ENCODE measurements at places on chromosomes 11 and 22.

DNA sequence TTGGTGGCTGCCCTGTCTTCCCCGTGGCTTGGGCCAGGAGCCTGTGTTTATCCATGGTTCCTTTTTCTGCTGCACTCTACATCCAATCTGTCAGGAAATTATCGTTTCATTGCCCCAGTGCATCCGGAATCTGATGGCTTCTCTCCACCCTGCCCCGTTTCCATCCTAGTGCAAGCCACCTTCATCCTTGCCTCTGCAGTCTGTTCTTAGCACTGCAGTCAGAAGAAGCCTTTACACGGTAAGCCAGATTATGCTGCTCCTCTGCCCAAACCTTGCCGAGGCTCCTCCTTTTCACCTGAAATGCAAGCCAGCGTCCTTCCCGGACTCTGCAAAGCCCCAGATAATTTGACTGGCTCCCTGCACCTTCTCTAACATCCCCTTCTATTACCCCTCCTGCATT, 45.1 kb downstream of the PARVG start:
- DNase-seq: no peak

DNA sequence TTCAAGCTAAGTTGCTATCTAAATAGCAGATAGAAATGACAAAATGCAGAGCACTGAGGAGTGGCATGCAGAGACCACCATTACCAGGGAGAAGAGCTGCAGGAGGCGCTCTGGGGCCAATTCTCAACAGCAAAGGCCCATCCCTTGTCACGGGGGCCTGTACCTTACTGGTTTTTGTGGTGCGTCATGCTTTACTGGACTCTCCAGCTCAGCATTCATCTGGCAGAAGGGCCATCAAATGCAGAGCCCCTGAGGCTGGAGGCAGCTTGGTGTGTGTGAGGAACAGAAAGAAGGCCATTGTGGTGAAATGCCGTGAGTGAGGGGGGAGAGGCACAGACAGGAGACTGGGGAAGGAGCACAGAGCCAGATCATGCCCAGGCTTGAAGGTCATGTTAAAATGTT, 56.5 kb upstream of the NAV2 start:
- no peak for DNase-seq

- DNase-seq: no peak
These were observed 16.9 kb downstream of the CCDC15 start for GRCh38 chr11:124970925-124971324.

DNA sequence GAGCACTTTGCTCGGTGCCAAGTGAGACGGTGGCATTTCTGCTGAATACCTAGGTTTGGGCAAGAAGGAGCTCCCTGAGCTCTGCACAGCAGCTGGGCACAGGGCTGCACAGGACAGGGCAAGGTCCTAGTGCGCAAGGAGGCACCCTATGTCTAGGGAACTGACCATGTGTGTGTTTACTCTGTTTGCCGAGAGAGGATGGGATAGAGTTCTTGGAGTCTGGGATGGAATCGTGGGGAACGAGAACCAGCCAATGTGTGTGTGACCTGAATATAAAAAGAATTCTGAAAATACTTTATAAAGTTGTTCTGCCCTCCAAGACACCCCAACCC, 179.5 kb upstream of the NECTIN1 start:
- DNase-seq: no peak

GRCh38 chr11:89456681-89457080, 34.5 kb downstream of the NOX4 start:
- DNase-seq: no peak

DNA sequence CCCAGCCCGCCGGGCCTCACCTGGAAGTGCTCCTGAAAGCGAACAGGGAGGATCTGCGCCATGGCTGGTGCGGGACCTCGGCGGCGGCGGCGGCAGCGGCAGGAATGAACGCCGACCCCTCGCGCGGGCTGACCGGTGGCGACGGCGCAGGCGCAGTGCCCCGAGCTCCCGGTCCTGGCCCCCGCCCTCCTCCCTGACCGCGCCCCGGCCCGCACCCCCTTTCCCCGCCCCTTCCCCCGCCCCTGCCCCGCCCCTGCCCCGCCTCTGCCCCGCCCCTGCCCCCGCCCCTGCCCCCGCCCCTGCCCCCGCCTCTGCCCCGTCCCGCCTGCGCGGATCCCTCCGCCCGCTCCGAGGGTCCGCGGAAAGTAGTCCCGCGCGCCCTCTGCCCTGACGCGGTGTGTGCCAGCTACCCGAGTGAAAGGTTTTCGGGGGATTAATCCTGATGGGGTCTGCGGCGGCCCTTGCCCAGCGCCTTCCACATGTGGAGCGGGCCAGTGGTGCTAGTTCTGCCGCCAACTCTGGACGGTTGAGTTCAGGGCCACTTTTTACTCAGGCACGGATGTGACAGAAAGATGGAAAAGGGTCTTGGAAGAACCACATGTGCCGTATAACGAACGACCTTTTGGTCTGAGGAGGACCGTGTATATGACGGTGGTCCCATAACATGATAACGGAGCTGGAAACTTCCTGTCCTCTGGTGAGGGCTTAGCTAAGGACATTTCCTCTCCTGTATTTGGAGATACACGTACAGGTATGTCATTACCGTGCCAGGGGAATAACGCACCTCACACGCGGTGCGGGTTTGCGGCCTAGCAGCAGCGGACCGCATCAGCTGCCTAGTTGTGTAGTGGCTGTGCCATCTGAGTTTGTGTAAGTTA, at the start of gene CLTCL1:
TSS of gene CLTCL1 (minus strand) at position 140 of the 878 bp plus-strand sequence. CDS start at position 62, 78 bp downstream.
- peak; percentile 91 for DNase-seq

DNA sequence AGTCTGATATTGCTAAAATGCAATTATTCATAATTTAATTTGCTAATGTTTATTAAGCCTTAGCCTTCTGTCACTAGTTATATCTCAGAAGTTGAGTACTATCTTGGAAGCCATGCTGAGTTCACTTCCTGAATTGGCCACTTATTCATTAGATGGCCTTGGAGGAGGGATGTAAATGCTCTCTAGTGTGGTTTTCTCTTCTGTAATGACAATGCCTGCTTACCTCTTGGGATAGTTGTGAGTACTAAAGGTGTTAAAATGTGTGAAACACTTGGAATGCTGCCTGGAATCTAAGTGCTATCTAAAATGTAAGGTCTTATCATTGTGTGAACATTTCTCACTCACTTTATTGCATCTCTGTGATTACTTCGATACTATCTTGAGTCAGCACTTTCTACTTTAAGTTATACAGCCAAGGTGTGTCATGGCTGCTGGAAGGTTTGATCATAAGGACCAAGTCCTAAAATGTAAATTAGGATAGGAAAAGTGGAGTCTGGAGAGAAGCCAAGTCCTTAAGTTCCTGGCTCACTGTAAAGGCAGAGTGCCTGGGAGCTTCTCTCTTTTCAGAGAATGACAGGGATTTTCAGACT, 12.4 kb downstream of the GLYATL2 start:
- DNase-seq: no peak

DNA sequence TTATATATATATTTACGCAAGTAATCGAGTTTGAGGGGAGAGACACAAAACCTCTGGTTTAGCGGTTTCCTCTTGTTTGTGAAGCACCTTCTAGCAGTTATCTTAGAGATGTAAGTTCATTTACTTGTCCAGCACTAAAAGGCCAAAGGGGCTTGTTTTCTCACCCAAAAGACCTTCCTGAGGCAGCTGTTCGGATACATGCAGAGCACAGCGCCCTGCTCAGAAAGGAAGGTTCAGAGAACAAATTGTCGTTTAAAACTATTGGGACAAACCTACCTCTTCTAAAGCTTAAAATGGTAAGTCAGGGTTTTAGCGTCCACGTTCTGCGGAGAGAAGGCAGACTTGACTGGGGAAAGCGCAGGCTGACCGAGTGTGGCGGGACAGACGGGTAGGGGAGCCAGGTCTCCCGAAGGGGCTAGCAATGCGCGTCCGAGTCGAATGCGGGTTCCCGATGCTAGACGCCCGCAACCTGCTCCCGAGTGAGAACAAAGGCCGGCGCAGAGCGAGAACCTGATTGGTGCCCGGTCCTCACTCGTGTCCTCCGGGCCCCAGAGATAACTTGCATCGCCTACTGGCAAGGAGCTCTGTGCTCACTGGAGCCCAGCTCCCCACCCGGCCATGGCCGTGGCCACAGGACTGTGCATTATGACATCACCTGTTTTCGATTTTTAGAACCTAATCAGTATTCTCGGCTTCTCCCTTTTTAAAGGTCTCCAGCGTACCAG, 1.0 kb upstream of the SESN3 start:
- peak; percentile 80 for DNase-seq

- no peak for DNase-seq
These were observed 8.2 kb upstream of the LAYN start for GRCh38 chr11:111532365-111532709.

DNA sequence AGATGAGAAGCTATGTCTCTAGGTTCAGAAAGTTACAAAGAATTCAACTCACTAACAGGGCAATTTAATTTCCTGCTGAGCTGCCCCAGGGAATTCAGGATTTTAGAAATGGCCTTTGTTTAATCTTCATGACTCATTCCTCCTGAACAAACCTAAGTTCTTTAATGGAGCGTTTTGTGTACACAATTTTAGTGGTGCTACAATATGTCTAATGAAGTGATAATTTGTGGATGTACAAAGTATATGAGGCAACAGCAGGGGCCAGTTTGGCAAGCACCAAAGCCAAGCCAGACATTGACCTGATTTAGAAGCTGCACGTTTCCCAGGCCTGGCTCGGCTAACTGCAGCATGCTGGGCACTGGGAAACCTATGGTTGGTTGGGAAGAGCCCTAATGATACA, 34.4 kb upstream of the HEPHL1 start:
- no peak for DNase-seq

GRCh38 chr22:27241430-27242321, 559.9 kb downstream of the MN1 start:
- peak; percentile 82 for DNase-seq

DNA sequence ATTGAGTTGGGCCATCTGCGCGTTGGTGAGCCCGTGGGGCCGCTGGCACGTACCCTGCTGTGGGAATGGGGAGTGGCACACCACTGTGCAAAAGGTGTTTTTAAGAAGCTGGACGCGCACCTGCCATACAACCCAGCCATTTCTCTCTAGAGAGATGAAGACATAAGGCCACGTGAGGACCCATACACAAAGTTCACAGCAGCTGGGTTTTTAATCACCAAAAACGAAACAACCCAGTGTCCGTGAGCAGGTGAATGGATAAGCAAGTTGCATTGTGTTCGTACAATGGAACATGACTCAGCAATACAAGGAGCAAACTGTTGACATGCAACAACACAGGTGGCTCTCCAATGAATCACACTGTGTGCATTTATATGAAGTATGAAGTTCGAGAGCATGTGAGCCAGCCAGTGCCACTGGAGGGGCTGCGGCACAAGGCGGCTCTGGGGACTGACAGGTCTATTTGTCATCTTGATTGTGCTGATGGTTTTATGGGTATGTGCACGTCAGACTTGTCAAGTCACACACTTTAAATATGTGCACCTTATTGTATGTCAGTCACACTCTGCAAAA, 30.6 kb upstream of the PANX2 start:
- no peak for DNase-seq

GRCh38 chr11:7595951-7596350, 77.3 kb downstream of the CYB5R2 start:
- no peak for DNase-seq

All from femur (tissue), 1 donor.